ENCODE measurements at places on chromosomes 12 and 14.

DNA sequence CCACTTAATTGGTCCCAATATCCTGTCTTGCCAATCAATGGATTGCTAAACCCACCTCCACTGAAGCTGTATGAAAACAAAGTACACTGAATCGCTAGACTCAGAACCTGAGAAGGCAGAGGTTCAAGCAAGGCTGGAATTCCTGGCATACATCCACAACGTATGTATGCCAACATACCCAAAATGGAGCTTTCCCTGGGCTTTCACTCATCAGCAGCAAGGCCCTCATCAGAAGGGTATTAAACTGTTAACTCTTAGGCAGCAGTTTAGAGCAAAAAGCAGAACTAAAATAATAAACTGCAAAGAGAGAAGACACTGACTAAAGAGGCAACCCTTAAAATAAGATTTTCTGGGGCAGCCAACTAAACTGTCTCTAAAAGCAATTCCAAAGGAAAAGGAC lies 13.6 kb downstream of the MED13L start:
- DNase-seq, result no peak

GRCh38 chr14:76267322-76268046 lies 108.5 kb upstream of the ESRRB start:
- no peak for DNase-seq

GRCh38 chr14:67523764-67524633 lies 9.1 kb upstream of the PLEKHH1 start:
- no peak for DNase-seq

GRCh38 chr12:132772606-132773005 lies 11.0 kb upstream of the ANKLE2 start:
- DNase-seq, result no peak

DNA sequence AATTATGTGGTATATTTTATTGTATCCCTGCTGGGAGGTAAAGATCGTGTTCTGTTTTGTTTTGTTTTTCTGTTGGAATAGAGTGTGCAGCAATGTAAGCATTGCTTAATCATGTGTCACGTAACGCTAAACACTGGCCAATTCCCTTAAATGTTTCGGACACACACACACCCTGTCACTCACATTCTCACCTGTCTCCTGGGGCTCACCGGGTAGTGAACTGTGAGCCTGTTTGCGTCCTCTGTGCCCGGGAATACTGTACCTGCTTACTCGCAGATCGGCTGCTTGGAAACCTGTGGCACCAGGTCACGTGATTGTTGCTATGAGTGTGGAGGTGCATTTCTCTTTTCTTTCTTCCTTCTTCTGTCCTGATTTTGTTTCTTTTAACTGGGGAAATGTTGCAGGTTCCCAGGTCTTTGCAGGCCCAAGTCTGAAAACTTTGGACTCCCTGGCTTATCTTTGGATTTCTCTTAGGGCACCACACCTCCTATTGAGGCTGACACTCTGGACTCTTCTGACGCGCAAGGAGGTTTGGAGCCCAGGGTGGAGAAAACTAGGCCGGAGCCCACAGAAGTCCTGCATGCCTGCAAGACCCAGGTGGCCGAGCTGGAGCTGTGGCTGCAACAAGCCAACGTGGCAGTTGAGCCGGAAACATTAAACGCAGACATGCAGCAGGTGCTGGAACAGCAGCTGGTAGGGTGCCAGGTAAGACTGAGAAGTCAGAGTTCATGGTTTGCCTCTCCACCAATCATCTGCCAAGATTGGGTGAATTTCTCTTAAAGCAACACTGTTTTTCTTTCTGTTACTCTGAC lies 181.1 kb downstream of the ESR2 start:
- no peak for DNase-seq

DNA sequence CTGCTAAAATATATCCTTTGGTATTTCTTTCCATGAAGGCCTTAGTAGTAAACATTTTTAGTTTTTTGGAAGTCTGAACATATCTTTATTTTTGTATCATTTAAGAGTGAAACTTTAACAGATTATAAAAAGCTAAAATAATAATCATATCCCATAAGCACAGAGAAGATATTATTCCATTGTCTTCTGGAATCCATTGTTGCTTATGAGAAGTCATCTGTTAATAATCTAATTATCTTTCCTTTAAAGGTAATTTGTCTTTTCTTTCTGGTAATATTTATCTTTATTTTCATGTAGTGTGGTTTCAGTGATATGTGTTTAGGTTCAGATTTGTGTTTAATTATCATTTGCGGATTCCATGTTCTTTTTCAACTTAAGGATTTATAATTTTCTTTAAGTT lies 261.7 kb downstream of the MSRB3 start:
- no peak for DNase-seq

DNA sequence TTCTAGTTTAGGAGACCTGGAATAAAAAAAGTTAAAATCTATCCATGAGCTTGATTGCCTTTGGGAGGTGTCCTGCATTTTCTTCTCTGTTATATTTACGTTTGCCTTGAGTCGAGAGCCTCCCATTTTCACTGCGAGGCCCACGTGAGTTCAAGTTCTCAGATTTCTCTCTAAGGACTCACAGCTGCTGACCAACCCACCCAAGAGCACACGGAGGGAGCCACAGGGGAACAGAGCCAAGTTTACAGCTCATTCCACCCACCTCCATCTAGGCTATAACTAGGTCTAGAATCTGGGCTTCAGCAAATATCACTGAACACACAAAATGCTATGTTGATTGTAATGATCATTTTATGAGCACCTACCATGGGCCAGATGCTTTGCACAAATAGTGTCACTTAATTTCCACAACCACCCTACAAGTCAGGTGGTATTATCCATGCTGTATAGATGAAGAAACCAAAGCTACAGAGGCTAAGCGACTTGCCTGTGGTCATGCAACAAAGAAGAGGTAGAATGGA lies 16.7 kb downstream of the ALDH1L2 start:
- no peak for DNase-seq

DNA sequence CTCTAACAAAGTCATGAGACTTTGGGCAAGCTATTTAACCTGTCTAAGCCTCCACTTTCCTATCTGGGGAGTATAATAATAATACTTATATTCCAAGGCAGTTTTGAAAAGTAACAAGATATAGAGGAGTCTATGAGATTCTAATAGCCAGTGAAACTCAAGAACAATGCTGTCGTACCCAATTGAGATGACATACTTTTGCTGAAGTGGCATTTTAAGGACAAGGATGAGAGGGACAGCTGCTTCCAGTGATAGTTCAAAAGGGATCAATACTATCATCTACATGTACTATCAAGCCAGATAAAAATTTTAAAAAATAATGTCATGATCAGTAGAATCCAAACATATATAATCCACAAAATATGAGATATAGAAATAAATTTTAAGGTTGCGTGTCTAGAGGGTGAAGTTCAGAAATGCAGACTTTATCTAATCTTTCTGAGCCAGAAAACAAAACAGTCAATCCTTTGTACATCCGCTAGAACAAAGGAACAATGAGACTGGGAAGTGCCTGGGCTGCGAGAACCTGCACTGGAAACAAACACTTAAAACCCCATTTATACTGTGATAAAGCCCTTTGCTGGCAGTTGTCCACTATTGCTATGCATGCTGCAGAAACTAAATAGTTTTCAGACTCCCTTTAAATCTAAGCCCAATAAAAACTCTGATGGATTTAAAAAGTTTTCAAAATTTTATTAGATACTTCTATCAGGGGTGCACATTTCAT lies 38.6 kb downstream of the PTPRB start:
- DNase-seq, result no peak

- no peak for DNase-seq
Measured at GRCh38 chr12:106204312-106204711, 43.5 kb downstream of the CKAP4 start.
